ENCODE measurements at places on chromosomes 2 and 18.
A peak's percentile ranks its signal among the peaks of the same experiment; 100 is the strongest.

- DNase-seq, result no peak
These were observed 204.9 kb downstream of the ASB1 start for GRCh38 chr2:238631491-238632180.

DNA sequence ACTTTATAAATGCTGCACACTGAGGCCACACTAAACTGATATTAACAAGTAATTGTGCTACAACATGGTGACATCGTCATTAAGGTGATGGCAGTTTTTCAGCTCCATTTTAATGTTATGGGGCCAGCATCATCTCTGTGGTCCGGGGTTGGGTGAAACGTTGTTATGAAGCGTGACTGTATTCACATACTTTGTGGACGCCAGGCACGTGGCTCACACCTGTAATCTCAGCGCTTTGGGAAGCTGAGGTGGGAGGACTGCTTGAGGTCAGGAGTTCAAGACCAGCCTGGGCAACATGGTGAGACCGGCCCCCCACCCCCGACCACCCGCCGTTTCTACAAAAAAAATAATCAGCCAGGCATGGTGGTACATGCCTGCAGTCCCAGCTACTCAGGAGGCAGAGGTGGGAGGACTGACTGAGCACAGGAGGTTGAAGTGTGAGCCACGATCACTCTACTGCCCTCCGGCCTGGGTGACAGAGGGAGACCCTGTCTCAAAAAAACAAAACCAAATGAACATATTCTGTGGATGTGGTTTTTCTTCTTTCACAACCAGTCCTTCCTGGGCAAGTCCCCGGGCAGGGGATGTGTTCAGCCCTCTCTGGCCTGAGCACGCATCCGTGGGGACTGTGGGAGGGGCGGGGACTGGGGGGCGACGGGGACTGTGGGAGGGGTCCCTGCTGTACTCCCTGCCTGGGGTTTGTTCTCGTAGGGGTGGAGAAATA, 12.9 kb upstream of the GAL3ST2 start:
- DNase-seq, result no peak

DNA sequence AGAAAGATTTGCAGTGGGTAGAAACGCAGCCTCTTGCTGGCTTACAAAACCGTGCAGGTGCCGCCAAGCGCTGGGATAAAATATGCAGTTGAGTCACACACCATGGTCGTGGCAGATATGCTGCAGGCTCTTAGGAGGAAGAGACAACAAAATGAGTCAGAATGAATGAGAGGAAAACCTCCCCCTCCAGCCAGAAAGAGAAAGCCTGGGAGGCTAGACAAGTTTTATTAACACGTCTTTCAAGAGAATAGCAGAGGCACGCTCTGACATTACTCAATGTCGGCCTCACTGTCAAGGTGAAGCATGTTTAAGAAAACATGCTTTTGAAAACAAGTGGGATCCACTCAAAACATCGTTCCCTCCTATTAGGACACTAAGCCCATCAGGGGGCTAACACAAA, 37.1 kb upstream of the ZCCHC2 start:
- DNase-seq, result no peak

DNA sequence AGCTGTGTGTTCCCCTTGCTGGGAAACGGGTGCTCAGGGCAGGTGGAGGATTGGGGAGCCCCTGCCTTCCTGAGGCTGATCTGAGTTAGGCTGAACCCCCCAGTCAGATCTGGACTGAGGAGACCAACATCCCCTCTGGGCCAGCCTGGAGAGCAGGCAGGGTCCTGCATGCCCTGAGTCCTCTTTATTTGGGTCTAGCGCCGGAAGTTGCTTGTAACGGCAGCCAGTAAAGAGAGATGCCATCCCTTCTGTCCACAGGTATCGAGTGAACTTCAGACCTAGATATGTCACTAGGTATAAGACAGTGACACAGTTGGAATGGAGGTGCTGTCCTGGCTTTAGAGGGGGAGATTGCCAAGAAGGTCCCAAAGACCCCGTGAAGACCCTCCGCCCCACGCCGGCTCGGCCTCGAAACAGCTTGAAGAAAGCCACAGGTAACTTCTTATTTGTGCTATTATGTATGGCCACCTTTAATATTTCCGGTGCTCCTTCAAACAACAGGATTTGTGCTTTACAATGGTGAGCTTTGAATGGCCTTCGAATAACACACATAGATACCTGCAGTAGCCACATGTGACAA, 38.0 kb downstream of the EMILIN2 start:
- no peak for DNase-seq

GRCh38 chr2:219789476-219789875, 162.0 kb downstream of the SLC4A3 start:
- DNase-seq, result no peak

DNA sequence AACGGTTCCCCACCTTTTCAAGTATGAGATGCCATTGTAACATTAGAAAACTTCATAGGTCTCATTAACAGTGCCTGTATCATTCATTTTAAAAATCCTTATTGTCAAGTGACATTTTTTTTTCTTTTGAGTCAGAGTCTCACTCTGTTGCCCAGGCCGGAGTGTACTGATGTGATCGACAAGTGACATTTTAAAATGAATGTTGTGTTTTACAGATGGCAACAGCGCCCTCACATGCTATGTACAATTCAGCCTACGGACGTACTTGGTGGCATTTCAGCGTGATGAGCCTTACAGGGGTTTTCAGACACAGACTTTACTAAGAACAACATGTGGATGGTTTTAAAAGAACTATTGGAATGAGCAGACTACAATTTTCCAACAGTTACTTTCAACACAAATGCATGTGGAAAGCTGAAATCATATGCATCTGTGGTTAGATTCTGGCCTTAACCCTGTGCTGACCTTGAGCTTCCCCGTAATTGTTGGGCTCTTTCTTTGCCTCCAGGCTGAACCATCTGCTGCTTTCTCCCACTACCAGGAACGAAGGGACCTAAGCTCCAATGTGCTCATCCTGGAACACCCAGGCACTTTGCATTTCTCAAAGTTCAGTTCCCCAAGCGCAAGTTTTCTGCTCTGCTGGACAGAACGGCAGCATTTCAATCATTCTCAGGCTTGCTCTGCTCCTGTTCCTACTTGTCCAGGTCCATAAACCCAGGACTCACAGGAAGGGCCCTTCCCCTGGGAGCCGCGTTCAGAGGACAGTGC, 119.9 kb upstream of the NDUFV2 start:
- peak; percentile 49 for DNase-seq

DNA sequence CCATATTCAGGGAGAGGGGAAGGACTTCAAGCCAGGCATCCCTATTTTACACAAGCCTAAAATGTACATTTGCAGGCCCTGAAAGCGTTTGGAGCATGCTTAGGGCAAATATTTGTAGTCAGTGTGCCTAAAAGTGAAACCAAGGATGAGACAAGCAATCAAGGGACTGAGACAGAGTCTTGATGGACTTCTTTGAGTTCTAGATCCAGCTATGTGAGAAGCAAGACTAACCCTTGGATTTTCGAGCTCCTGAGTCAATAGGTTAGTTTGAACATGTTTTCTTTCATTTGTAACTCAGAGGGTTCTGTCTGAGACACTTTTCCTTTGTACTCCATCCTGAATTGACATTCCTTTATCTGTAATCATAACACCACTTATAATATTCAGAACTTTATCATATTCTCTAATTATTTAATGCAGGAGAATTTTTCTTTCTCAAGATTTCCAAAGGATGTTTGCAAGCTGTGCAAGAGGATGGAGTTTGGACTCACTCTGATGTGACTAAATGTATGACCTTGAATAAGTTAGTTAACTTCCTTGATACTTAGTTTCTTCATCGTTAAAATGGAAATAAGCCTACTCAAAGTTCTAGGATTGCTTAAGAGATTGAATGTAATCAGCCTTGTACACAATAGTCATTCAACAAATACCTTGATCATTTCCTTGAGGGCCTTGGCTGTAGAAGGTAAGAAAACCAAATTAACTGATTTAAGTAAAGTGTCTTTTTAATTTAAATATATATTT, 1237.8 kb upstream of the ZEB2 start:
- no peak for DNase-seq

DNA sequence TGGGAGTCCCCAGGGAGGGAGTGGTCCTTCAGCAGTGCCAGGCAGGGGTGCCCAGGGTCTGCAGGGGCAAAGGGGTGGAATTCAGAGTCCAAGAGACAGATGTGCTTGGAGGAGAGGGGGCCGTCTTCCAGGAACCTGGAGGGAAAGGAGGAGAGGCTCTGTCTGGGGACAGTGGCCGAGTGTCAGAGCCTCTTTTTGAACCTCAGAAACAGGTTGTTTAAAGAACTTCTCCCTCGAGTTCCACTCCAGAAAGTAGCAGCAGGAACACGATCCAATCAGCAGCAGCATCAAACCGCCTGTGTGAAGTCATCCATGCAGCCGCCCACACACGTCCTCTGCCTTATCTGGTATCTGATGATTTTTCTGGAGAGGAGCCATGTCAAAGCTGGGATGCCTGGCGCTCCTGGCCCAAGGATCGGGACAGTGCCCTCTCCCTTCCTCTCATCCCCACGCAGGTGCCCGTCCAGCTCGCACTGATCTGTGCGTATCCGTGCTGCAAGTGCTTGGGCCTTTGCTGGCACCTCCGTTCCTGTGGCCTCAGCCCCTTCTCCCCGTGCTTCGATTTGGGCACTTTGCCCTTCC, 205.1 kb downstream of the NDUFA10 start:
- DNase-seq, result no peak

DNA sequence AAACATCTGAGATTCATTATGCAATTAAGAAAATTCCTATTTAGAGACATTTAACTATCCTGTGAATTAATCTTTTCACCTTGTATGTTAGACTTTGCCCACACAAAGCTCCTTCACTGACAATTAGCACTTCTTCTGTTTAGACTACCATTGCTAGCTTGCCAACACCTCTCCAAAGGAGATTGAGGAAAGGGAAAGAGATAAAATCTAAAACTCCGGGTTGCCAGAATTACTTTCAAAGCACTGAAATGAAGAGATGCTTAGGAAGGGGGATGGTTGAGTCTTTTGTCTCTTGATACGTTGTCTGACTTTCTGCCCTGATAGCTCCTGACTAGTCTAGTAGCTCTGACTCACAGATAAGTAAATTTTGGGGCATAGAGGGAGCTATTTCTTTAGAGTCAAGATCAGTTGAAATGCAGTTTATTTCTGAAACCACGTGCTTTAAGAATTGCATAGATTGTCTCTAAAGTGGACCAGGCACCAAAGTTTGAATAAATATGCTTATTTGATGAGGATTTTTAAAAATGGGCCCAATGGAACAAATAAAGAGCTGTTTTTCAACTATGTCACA, 74.1 kb upstream of the DSEL start:
- DNase-seq, result no peak

- DNase-seq, result no peak
These were observed 1.6 kb upstream of the SLC66A2 start for GRCh38 chr18:79952996-79953559.

DNA sequence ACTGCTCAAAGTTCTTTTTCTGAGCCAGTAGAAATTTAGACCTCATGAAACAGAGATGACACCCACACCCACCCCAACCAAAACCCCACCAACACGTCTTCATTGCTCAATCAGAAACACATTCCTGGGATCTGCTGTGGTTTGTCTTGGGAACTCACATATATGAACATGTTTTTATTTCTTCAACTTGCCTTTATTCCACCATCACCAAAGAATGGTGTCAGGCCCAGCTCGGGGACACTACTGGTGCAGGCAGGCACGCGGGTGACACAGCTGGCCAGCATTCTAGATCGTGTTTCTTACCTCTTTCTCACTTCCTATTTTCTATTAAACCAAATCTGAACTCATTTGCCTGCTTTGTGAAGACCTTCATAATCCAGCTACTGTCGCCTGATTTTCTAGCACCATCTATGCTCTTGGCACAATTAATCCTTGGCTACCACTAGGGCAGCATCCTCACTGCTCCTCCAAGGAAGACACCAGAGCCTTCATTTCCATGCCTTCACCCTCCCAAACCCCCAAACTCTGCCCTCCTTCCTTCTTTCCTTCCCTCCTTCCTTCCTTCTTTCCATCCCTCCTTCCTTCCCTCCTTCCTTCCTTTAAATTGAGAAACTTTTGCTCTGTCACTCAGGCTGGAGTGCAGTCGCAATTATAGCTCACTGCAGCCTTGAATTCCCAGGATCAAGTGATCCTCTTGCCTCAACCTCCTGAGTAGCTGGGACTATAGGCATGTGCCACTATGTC, 157.1 kb downstream of the BCL2 start:
- peak; percentile 43 for DNase-seq

DNA sequence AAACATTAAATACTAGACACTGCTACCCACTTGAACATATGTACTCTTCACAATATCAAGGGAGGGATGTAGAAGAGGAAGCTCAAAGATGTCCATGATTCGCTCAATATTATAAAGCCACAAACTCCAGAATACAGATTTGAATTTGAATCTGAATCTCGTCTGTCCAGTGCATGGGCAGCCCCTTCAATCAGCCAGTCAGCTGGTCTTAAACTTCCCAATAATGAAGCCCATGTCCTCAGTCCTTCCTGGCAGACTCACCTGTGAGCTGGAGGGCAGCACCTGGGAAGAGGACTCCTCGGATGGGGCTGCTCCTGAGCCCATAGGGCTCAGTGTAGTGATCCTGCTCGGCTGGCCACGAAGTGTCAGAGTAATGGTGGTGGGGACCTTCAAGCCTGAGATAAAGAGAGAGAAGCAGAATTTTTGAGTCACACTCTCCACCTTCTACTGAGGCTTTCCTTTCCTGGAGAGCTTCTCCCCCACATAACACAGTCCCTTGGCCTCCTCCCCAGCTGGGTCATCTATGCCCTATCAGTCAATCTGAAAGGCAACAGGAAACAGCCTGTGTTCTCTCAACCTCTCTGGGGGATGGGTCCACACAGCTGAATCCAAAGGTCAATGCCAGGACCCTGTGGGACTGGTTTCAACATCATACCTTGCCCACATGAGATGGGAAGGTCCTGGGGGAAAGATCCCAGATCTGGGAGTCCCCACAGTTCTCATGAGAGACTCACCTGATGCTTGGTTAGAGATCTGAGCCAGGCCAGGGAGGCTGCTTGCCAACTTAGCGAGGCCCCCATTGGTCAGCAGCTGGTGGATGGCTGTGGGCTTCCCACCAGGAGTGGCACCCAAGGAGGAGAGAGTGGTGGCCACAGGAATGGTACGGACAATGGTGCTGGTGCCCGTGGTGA, 36.5 kb downstream of the KANSL3 start:
- DNase-seq, result no peak

DNA sequence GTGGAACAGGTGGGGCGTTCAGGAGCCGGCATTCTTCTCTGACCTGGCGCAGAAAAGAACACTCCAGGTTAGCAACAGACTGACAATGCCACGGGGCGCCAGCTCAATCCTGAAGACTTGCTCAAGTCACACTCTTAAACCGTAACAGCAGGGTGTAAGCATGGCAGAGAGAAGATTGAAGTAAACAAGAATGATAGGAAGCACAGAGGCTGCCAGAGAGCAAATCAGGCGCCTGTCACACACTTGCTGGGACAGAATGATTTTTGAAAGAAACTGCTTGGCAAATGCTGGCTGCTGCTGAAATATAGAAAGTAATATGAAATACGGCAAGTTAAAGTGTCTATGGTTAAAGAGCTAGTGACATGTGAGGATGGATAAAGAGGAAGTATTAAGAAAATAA, 80.5 kb downstream of the MEP1B start:
- DNase-seq, result no peak
